ENCODE measurements at places on chromosomes 11 and 22.

- no peak for DNase-seq
Observed at GRCh38 chr11:110289472-110289871, 6.9 kb downstream of the RDX start.

DNA sequence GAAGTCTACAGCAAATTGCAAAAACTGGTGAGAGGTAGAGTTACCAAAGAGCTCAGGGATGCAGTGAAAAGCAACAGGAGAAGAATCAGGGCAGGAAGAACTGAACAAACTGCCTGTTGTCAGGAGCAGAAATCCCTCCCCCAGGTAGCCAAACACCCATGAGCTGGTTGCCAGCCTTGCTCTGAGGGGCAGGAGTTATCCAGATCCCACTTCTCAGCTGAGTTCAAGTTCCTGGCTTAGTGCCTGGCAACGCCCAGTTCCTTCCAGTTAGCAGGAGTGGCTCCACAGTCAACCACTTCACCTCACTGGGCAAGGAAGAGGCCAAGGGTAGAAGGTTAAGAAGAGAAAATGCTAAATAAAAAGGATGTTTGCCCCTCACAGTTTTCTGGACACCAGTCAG, 1.9 kb upstream of the MPZL2 start:
- DNase-seq: no peak

- no peak for DNase-seq
Observed at GRCh38 chr11:85088286-85088685, 538.9 kb downstream of the DLG2 start.

- DNase-seq: no peak
Observed at GRCh38 chr11:58856806-58857205, 12.3 kb upstream of the GLYATL2 start.

Measured in activated CD4-positive, alpha-beta T cell treated with anti-CD3 and anti-CD28 coated beads, Interleukin-10, Interleukin-2, amounts not matched to agents 100 ng/mL and 50 ng/mL, durations not matched to agents 16 hours and 8 hours (primary cell).